ENCODE measurements at places on chromosomes 2 and 18.

DNA sequence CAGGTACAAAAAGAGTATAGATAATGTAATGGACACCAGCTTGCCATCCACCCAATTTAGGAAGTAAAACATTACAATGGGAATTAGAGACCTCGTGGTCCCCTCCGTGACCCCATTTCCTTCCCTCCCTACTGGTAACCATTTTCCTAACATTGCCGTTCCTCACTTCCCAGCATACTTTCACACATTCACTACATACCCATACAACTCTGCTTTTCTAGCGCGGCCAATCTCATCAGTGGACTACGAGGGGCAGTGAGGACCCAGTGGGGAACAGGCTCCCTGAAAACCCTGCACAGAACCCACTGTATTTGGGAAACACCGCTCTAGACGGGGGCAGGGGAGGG lies 1.1 kb downstream of the ENOSF1 start:
- no peak for DNase-seq

GRCh38 chr18:25133879-25134278 lies 218.1 kb downstream of the ZNF521 start:
- DNase-seq, result no peak

DNA sequence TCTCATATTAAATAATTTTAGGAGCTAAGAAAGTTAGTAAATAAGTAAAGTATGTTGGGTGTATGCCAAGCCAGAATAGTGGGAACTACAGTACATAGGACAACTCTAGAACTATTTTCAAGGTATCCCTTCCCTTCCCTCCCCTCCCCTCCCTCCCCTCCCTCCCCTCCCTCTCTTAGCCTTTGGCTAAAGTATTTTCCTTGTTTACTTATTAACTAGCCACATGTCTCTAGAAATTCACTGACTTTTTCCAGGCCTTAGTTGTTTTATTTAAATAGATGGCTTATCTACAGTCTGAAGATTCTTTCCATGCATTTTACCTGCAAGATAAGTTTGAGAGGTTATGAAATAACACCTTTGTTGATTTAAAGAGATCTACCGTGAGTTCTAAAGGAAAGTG lies 402.1 kb downstream of the PARD3B start:
- DNase-seq, result no peak

DNA sequence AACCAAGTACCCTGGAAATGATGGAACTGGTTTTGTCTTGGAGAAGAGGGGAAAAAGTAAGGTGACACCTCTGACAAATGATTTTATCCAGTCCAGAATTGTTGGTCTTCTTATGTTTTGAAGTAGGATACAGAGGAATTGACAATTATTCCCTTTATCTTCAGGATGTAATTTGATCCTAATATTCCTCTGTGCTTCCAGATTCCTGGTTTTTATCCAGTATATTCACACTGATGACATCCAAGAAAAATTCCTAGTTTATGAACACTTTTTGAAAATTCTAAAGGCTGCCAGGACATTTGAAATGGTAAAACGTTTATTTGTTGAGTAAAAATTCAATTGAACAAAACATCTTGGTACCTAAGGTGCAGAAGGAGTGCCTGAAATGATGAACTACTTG lies 22.2 kb upstream of the ETAA1 start:
- no peak for DNase-seq

DNA sequence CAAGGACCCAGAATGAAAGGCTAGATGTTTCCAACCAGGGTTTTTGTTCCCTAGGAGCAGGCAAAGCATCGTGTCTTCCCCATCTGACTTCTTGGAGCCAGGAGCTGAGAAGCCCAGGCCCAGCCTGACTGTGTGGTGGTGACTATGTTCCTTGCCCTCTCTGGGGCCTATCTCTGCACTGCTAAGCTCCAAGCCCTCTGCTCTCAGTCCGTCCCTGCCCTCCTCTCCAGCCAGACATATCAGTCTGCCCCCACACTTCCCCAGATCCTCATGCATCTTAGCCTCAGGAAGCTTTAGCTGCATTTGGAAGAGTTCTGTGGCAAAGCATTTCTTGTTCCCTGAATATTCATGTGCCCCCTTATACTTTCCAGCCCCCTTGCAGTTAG lies 196.6 kb downstream of the CYP26B1 start:
- no peak for DNase-seq

DNA sequence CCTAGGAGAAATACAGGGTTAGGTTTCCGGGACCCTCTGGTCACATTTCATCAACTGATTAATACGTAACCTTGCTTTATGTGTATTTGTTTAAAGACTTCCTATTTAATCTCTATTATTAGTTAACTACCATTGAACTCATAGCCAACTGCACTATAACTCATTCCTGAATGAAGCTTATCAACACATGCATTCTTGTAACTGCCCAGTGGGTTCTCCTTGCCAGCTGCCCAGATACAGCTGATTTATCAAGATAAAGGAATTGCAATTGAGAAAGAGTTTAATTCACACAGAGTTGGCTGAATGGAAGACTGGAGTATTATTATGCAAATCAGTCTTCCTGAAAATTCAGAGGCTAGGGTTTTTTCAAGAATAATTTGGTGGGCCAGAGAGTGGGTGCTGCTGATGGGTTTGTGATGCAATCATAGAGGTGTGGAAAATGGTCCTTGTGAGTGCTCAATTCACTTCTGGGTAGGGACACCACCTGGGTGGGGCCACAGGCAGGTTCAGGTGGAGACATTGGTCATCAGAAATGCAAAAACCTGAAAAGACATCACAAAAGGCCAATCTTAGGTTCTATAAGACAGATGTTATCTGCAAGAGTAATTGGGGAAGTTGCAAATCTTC lies 21.1 kb upstream of the NOSTRIN start:
- DNase-seq, result no peak

GRCh38 chr2:103669531-103669930 lies 907.7 kb downstream of the TMEM182 start:
- no peak for DNase-seq

- no peak for DNase-seq
These were observed 900 bp downstream of the SLC40A1 start for GRCh38 chr2:189579585-189580186.

DNA sequence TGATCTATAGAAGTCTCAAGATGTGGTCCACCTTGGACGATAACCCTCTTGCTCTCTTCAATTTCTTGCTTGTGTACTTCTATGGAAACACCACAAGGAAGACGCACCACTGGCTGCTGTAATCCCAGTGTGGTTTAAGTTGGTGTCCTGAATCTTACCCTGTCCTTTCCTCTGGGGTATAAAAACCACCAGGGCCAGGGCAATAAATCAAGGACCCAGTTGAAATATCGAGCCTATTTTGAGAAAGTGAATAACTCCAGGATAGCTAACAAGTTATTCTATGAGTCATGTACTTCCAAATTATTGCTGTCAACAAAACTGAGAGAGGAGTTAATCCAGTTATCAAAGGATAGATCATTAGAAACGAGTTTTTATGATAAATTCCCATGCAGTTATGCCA lies 137.0 kb downstream of the RND3 start:
- DNase-seq, result no peak

DNA sequence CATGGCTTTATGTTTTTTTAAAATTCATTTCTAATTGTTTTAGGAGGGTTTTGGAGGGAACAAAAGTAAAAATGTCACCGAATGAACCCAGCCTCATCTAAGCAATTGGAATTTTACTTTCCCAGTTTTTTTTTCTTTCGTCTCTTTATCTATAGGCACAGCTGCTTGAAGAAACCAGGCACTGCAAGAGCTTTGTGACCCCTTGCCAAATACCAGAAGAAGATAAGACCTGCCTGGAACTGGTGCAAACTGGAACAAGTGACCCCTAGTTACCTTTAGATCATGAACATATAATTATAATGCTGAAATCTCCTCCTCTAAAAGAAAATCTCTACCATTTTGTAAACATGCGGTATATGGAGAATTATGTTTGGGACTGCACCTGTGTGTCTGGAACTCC lies 100.9 kb downstream of the TSN start:
- DNase-seq, result no peak

DNA sequence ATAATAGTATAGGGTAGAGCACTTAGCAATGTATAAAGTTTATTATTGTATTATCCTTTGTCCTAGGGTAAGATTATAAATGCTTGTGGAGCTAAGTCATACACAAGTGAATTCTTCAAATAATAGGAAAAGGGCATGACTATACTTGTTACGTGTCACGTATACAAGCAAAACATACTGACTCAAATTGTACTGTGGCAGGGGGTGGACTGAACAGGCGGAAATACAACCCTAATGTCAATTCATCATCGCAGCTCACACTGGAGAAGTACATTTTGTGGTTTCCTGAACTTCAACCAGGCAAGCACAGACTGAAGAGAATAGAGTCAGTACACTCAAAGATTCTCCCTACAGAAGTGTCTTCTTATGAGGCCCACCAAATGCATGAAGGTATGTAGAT lies 201.0 kb downstream of the MBD2 start:
- peak; percentile 65 for DNase-seq

DNA sequence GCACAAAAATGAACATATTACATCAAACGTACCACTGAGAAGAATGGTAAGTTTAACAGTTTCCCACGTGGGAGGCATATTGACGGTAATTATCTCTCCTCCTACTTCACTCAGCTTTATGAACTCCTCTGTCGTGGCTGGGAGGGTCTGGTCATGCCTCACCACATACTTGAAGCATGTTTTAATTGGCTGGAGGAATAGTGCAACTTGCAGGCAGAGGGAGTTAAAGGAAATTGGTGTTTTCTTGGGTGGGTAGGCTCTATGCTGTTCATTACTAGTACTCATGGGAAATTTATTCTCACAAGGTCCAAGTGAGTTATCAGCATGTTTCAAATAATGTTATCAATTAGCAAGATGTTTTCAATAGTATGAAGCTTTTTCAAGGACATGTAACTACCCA lies 767.0 kb downstream of the PLCL1 start:
- no peak for DNase-seq

GRCh38 chr18:46268671-46269070 lies 164.5 kb downstream of the HAUS1 start:
- DNase-seq, result no peak

- no peak for DNase-seq
These were observed 6.7 kb downstream of the BCL2 start for GRCh38 chr18:63312737-63313395.

GRCh38 chr2:60512641-60513040 lies 40.8 kb downstream of the BCL11A start:
- DNase-seq, result no peak

DNA sequence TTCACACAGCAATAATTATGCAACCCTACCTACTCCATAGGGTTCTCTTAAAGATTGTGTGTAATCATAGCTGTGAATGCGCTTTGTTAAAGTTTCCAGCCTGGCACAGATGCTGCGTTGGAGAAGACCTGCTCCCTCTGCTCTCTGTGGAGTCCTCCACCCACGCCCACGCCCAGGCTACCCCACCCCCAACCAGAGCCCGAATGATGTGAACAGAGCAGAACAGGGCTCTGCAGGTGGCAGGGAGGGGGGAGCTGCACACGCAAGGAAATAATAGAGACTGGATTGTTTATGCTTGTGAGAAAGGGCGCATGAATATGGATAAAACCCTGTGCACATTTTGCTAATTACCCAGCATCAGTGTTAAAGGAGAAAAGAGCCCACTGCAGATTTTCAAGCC lies 447.5 kb downstream of the BCL11A start:
- no peak for DNase-seq
